ENCODE measurements at places on chromosomes 2 and 18.

DNA sequence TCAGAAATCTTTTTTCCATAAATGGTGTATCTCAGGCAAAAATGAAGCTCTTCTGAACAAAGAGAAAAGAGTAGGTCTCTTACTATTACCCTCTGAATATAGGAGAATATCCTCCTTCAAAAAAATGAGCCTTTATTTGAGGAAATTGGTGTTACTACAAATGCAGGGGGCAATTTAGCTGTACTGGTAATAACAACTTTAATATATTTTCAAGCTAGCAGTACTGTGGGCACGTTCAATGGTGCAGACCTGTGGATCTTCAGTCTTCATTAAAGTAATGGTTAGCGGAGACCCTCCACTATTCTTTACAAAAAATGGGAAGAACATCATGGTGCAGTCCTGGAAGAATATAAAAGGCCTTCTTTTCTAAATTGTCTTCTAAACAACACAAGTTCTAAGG, 661.3 kb downstream of the TMEM182 start:
- no peak for DNase-seq

GRCh38 chr2:16258350-16258749, 318.0 kb downstream of the MYCN start:
- no peak for DNase-seq

GRCh38 chr2:225735844-225736243, 336.3 kb downstream of the NYAP2 start:
- no peak for DNase-seq

- DNase-seq = peak; percentile 9
These were observed 193.6 kb downstream of the MTCL1 start for GRCh38 chr18:8899000-8899399.

DNA sequence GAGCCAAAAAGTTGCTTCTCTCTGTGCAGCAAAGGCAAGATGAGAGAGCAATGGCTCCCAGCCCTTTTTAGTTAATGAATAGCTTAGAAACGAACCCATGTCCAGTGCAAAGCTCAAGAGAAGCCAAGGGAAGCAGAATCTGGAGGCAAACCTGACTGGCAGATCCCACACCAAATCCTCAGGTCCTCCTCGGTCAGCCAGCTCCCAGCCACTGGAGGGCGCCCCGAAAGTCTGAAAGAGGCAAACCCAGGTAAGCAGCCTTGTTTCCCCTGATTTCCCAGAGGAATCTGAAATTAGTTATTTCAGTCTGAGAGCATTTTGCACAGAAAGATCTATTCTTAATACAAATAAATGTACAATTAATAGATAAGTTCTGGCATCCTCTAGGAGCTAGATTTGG, 71.3 kb upstream of the PID1 start:
- peak; percentile 86 for DNase-seq

DNA sequence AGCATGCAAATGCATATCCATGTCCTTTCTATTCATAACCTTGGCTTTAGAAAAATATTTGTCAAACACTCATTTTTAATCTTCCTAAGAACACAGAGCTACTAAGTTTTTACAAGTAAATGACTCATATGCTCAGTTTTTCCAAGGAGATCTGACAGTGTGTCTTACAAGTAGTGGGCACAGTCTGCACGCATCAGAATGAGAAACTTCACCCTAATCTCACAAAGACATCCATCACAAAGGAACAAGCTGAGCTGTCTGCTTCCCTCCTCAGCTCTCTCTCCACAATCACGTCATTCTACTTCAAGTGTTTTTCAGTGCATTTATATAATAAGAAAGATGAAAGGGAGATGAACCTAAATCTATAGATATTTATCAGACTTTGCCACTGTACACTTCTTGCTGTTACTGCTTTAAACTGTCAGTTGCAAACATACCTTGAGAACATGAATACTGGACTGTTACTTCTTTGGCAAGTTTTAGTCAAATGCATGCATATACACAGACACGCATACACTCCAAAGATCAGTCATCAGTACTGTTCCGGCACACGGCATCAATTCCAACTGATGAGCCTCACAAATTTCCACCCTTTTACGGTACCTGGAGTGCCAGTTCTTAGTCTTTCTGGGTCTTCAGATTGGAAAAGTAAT, 75.7 kb downstream of the RBMS1 start:
- DNase-seq = peak; percentile 27

- peak; percentile 82 for DNase-seq
These were observed 2.9 kb upstream of the ATOH8 start for GRCh38 chr2:85750587-85751575.

DNA sequence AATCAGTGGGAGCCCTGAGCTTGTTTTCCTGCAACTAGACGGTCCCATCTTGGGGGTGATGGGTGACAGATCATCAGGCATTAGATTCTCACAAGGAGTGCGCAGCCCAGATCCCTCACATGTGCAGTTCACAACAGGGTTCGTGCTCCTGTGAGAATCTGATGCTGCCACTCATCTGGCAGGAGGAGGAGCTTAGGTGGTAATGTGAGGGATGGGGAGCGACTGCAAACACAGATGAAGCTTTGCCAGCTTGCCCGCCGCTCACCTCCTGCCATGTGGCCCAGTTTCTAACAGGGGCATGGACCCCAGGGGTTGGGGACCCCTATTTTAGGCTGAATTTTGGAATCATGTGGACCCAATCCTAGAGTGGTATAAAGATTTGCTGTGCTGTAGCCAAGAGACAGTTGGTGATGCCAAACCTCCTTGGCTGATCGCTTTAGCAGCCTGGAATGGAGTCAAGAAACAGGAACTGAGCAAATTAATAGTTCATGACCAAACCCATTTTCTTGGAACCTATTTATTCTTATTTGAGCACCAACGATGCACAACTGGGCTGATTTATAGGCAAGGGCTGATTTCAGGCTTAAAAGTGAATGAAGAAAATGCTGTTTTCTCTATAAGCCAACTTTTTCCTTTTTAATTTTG, 25.7 kb downstream of the LPIN1 start:
- DNase-seq = no peak

DNA sequence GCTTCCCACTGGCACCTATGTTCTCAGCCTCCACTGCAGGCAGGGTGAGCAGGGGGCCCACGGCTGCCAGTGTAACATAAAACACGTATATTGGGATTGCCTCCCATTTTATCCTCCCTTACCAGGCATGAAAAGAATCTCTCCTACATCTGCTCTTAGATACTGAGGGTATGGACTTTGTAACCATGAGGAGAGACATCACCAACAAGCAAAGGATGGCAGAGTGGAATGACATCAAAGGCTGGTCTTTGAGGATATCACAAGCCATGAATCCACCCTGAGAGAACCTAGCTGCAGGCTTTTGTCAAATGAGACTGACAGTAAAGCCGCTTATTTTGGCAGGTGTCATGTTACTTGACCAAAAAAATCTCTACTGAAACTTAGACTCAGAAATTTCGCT, 7.4 kb downstream of the NPHP1 start:
- no peak for DNase-seq

- DNase-seq = no peak
These were observed 31.1 kb downstream of the DRC1 start for GRCh38 chr2:26432859-26433258.

DNA sequence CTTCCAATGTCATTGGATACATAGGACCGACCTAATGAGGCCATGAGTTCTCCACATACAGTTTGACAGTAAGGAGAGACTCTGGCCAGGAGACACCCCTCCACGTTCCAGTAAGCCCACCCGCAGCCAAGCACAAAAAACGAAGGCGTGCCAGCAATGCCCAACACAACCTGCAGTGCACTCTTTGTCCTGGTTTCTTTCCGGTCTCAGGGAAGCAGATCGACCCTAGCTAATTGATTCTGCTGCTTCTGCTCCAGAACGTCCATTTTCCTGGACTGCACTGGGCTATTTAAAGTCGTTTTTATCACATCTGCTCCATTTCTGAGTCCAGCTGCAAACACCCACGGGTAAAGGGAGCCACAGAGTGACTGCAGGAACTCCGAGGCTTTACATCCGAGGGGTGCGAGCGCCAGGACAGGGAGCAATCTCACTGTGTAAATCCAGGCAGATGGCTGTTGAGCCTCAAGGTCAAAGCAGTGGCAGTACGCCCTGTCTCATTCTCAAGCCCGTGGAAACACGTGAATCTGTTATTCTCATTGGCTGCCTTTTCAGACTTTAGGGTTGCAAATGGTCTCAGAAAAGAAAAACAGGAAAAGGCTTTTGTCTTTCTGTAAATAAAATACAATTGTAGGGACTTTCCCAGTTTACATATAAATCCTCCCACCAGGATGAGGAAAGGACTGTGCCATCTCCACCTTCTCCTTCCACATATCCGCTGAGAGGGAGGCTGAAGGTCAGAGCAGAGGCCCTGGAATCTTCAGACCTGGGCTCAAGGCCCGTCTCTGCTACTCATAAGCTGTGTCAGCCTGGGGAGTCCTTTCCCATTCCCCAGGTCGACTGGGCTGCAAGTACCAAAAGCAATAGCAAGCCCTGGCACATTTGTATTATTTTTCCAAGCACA, 40.7 kb downstream of the TMEM163 start:
- peak; percentile 26 for DNase-seq

DNA sequence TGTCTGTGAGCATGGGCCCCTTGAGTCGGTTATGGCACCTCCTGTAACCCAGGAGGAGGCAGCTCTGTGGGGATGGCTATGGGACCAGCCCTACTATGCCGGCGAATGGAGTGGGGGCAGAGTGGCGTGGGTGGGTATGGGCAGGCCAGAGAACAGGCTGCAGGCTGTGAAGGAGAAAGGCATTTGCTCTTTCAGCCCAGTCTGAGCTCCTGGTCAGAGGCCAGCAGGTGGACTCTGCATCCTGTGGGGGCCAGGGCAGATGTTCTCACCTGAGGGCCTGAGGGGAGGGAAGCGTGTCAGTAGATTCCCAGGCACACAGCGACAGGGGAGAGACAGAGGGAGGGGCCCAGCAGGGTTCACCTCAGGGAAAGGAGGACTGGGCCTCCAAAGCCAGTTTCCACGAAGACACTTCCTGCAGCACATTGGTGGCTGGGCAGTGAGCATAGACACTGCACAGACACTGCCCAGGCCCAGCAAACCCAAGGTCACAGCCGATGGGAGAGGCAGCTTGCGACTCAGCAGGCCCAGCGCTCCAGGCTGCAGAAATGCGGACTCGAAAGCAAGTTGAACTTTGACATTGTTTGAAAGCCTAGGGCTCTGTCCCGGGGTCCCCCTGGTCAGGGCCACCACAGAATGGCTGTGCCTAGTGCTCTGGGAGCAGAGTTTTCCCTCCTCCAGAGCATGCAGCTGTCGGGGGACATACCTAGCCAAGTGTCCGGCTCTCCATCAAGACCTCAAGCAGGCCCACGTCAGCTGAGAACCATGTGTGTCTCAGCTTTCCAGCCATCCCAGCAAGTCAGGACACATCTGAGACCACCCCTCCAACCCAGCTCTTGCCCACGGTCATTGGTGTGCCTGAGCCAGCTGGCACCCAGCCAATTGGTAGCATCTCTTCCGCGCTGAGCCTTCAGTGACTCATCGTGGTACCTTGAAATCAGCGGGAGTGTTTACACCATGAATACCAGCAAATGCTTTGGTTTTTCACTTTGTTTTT, 53.8 kb downstream of the TGOLN2 start:
- DNase-seq = no peak

DNA sequence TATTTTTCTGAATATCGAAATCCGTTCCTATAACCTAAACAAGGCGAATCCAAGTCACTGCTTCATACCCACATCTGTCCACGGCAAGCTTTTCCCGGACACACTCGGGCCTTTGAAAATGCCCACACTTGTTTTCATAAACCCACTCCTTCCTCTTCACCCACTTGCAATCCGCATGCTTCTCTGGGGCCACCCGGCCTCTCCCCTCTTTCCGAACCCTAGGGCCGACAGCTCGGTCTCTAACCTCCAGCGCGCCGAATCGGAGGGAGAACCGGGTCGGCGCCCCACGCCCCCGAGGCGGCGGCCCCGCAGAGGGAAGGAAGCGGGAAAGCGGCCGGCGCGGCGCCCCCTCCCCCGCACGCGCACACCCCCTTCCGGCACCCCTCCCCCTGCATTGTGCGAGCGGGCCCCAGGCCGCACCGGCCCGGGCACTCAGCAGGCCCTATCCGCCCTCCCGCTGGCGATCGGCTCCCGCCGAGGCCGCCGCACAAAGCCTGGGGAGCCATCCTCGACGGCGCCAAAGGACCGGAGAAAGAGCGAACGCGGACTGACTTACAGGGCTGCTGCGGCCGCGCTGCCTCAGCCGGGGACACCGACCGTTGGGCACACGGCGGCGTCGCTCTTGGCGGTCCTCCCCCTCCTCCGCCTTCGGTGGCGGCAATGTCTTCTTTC, 467 bp downstream of the PUM2 start:
- peak; percentile 75 for DNase-seq

- DNase-seq = no peak
These were observed 734.5 kb downstream of the MBD2 start for GRCh38 chr18:53490019-53490418.

DNA sequence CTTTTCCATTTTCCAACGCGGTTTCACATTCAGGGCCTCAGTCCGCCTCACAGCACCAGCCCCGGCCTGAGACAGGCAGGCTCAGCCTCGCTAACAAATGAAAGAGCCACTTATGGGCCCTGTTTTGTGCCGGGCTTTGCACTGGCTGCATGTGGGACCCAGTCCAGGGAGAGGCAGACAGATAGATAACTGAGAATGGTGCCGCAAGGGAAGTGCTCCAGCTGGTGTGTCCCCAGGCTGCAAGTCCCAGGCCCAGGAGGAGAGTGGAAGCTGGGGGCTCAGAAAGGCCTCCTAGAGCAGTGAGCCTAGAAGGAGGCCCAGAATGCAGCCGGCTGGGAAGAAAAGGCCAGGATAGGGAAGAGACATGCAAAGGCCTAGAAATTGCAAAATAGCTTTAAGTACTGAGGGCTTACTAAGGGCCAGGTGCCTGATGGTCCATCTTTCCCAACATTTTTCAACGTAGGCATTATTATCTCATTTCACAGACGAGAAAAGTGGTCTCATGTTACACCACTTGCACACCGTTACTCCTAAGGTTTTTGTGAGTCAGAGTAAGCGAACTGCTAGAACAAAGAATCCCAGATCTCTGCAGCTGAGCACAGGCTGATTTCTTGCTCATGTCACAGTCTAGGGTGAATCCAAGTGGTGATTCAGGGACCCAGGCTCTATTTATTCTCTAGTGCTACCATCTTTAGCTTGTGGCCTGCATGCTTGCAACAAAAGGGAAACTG, 26.0 kb downstream of the ADRA2B start:
- DNase-seq = no peak

DNA sequence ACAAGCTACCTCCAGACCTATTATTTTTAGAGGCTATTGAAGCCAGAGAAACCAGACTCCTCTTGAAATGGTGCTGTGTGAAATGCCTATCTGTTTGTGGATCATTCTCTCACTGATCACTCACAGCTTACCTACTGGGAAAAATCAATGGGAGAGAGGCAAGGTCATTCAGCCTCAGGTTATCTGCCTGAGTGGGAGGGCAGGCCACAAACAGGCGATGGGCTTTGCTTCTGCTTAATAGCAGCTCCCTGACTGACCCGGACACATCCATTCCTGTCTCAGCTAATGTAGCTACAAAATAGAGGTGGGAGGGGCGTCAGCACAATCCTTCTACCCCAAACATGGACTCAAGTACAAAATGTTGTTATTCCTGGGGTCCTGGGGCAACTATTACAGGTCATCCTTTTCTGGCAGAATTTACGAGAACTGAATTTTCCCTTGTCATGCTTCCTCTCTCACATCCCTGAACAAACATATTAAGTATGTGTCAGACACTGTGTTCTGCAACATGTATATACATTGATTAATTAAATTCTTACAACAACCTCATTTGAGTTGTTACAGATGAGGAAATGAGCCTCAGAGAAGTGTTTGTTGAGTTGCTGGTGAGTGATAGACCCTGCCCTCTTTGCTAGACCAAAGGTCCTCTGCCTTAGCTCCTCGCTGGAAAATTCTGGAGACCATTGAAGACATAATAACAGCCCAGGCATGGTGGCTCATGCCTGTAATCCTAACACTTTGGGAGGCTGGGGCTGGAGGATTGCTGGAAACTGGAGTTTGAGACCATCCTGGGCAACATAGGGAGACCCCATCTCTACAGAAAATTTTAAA, 60.5 kb downstream of the CDK15 start:
- DNase-seq = no peak
